Naive thymus-derived CD8-positive, alpha-beta T cell (primary cell): ENCODE measurements at places on chromosomes 5 and 9. TPM values are rescaled to one million over a fixed set of nuclear protein-coding genes. Genes with fewer than 3 reads are reported as not detected.

PRDM9 gene
- total RNA-seq: not detected

DNA sequence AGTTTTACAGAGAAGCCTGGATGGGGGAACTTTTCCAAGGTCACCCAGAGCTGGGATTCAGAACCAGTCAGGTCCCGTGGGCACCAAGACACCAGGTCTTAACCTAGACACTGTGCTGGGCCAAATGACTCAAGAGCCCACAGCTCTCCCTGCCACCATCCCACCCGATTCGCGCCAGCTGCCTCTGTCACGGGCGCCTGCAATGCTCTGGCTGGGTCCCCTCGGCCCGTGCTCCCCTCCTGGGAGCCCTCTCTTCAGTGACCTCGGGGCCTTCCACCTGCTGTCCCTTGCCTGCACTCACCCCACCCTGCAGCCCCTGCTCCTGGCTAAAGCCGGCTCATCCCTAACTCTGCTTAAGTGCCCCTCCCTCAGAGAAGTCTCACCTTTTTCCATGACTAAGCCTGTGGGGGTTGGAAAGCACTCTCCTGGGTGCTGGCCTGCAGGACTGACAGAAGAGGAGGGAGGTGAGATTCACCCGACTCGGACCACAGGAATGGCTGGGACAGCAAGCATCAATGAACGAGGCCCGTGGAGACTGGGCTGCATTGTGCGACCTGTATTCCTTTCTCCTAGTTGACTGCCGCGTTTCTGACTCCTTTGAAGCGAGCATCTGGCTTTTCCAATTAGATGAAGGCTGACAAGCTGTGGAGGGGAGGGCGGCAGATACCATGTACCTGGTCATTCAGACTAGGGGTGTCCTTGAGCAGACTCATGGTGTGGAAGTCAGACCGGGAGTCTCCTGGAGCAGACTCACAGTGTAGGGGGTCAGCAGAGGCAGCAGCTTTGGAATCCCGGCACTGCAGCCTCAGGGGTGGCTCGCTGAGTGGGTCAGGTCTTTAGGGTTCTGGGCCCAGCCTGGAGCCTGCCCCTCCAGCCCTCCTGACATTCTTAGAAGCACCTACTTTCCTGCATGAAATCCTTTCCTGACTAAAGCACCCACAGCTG is 5.8 kb upstream of the IL4 start:
- DNase-seq: no peak

- no peak for DNase-seq
These were observed 80.4 kb downstream of the LIX1 start for GRCh38 chr5:97062046-97062445.

FOXD4L4 gene
- total RNA-seq: 0.44 TPM

GRCh38 chr9:92507496-92507895 is 25.2 kb upstream of the ASPN start:
- DNase-seq: no peak

PCSK1 gene
- not detected for total RNA-seq

- no peak for DNase-seq
These were observed 845.5 kb downstream of the TLE4 start for GRCh38 chr9:80417211-80417773.

KIF4B gene
- not detected for total RNA-seq

MAMDC2 gene
- total RNA-seq: not detected

PPWD1 gene
- total RNA-seq: 142 TPM
